Stimulated activated CD8-positive, alpha-beta memory T cell treated with anti-CD3 and anti-CD28 coated beads, Interleukin-12 subunit alpha, Interleukin-12 subunit beta, amount 100 ng/mL, for 4 hours (primary cell): ENCODE measurements at places on chromosomes 1 and 21.

DNA sequence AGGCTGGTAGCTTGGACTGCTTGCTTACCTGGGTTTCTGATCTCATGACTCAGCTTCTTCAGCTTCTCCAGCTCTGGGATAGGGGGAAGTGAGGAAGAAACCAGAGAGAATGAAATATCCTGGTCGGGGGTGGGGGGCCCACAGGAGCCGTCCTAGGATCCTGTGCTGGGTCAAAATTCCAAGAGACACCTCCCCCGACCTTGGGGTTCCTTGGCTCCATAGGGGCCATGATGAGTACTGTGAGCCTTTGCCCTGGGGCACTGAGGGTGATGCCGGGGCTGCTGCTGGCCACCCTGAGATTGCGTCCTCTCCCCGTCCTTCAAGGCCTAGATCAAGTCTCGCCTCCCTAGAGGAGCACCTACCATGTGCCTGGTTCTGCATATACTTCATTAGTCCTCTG is 40.0 kb downstream of the MYOM3 start:
- no peak for DNase-seq

GRCh38 chr1:157086299-157086698 is 13.3 kb downstream of the ETV3L start:
- no peak for DNase-seq

DNA sequence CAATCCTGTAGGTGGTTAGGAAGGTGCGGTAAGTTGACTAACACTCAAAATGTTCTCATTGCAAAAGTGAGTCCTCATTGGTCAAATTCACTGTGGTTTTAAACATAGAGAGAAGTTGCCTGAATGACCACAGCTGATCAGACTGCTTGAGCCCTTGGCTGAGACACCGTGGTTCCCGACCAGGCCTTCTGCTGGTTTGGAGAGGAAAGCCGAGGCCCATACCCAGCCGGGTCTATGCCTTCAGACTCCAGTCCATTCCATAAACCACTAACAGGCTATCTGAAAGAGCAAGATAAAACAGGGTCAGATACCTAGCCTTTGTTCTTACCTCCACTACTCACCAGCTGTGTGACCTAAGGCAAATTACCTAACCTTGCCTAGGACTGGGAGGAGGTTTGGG is 133.9 kb downstream of the LMX1A start:
- no peak for DNase-seq

DNA sequence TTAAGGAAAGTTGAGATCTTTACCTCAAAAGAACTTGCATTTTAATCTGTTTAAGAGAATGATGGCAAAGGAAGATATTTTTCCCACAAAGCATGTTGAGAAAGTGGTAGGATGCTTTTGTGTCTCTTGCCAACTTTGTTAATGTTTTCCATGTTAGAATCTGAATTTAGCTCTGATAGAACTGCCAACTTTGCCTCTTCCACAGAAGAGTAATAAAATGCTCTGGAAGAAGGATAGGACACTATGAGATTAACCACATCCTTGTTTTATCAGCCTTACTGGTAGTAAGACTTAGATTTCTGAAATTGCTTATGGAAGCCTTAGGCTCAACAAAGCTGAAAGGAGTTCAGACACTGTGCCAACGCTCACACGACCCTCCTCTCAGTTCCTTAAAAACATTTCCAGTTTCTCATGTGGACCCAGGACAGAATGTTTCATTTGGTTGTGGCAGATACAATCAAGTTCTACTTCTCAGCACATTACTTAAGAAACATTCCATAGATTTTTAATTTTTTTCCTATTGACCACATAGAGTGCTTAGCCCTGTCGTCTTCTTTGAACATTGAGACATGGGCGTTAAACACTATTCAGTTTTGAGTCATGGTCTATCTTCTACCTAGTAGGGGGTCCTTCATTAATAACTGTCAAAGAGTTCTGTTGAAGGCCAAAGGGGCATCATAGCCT is 59.0 kb downstream of the MTR start:
- no peak for DNase-seq

DNA sequence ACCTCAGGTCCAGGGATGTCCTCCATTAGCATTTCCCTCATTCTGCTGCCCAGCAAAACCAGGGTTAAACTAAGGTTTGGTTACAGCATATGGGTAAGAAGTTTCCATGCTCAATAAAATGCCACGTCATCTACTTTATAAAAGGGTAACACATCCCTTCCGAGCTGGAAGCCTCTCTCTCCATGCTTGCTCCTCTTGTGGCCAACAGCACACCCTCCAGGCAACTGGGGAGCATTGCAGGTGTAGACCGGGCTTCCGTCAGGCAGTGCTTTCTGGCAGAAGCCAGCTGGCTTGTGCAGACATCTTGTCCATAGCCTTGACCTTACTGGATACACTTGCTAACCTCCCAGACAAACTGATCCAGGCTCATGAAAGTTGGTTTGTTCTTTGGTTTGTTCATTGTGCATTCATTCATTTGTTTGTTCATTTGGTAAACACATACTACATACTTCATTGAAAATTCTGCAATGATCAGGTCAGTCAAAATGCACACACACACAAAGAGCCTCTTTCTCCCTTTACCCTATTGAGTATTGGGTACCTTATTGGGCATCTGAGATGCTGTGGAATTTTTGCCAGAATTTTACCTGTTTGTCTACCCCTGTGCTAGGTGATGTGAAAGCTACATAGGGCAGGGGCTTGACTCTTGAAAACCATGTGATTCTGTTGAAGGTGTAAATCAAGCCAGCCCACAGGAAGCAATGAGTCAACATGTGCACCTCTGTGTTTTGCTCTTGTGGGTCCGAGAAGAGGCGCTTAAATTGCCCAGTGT is 422.8 kb downstream of the CAMTA1 start:
- DNase-seq = no peak

GRCh38 chr1:238777551-238777950 is 608.8 kb upstream of the CHRM3 start:
- no peak for DNase-seq

- DNase-seq = no peak
Observed at GRCh38 chr1:116769561-116769977, 15.3 kb downstream of the CD2 start.

DNA sequence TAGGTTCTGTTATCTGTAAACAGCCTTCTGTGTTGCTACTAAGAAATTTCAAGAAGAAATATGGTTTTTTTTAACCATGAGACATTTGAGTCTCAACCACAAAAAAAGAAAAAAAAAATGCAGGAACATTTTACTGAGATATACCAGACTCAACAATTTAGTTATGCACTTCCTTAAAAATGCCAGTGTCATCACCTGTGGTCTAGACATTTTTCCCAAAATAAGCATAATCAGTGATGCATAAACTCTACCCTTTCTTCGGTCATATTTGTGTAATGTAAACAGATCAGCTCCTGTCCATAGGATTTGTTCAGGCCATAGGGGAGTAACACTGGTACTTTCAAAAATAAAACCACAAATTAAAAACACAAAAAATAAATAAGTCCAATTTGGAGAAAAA is 122.6 kb upstream of the TNFSF4 start:
- DNase-seq = no peak

GRCh38 chr1:116733476-116734365 is 20.5 kb upstream of the CD2 start:
- DNase-seq = no peak
